RCC 7860 (cell line): ENCODE measurements at places on chromosomes 12 and 14.

- DNase-seq = no peak
These were observed 34.4 kb downstream of the WBP11 start for GRCh38 chr12:14768823-14769405.

DNA sequence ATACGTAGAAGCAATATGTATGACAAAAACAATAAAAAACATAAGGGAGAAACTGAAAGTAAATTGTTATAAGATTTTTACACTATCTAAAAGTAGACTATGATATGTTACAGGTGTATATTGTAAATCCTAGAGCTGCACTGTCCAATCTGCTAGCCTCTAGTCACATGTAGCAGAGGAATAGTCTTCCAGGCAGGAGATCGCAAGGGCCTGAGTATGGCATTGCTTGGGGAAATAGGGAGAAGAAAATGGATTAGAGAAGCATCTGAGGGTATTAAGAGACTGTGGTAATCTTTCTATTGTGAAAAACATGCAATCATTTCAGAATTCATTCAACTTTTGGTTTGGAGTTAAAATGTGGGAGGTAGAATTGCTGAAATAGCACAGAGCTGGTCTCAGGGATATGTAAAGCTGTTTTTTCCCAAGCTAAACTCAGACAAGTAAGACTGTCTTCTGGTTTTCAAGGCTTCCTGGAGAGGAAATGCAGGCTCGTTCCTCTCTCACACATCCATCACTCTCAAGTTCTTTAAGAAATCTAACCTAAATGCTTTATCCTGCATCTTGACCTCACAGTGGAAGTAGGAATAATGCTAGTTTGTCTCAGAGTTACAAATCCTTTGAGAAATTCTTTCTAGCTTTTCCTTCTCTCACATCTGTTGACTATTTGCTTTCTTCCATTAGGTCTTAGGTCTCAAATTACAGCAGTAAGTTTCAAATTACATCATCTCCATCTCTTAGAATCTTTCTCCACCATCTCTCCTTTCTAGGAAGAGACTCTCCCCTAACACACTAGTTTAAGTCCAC lies 7.6 kb upstream of the CCDC184 start:
- no peak for DNase-seq

GRCh38 chr14:59337141-59337611 lies 128.0 kb downstream of the GPR135 start:
- no peak for DNase-seq

- no peak for DNase-seq
These were observed 467.8 kb downstream of the MDGA2 start for GRCh38 chr14:47207617-47208016.

DNA sequence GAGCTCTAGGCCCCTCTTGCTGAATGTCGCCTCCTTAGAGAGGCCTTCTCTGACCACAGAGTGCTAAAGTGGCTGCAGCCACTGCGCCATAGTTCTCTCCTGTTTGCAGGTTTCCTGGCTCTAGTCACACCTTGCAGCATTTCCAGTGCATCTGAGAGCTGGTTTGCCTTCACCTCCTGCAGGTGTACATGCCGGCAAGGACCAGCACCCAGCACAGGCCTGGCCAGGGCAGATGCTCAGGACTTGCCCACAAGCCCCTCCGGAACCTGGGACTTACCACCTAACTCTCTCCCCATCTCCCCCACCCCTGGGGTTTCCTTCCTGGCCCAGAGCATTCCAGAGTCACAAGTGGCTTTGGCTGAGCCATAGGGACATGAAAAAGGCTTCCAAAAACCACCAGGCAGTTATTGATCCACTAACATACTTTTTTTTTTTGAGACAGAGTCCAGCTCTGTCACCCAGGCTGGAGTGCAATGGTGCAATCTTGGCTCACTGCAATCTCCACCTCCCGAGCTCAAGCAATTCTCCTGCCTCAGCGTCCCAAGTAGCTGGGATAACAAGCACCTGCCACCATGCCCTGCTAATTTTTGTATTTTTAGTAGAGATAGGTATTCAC lies 9.1 kb downstream of the ITPK1 start:
- no peak for DNase-seq

GRCh38 chr14:73386342-73386741 lies 72.0 kb downstream of the NUMB start:
- no peak for DNase-seq

DNA sequence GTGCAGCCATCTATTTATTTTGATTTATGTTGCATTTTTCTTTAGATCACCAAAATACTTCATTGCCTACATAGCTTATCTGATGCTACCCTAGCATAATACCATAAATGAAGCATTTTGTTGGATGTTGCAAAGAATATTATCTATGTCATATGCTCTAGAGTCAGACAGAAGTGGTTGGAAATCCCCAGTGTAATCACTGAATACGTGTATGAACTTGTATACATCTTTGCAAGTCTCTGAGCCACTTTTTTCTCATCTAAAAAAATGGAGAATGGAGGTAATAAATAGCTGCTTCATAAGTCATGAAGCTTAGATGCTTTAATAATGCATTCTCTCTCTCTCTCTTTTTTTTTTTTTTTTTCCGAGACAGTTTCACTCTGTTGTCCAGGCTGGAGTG lies 18.5 kb downstream of the EVL start:
- DNase-seq = no peak

- DNase-seq = no peak
These were observed 19.8 kb upstream of the OVCH1 start for GRCh38 chr12:29517264-29517663.

GRCh38 chr14:103104654-103105452 lies 10.3 kb downstream of the EXOC3L4 start:
- no peak for DNase-seq

- peak; percentile 81 for DNase-seq
These were observed 102.0 kb downstream of the TMEM30B start for GRCh38 chr14:61179061-61179690.

DNA sequence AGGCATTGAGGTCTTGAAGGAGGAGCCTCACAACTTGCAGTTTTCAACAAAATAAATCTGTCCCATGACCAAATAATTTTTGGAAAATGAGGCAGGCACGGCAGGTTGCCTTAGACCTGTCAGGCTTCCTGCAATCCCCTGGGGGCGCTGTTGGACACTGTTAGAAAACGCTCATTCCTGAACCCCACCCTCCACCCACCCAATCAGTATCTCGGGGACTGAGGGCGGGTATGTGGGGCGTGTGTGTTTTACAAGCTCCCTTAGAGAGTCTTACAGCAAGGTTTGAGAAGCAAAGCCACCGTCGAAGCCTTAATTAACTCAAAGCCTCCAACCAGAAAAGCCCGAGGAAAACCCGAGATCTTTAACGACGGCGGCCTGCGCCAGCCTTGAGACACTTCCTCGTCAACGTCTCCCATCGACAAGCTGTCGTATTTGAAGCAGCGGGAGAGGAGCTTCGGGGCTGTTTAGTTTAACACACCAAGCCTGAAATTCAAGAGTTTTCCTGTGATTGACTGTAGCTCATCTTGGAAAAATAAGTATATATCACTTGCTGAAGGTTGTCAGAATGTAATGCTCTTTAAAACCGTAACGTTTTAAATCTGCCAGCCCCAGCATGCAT lies 123.0 kb downstream of the GLT1D1 start:
- DNase-seq = no peak

- DNase-seq = no peak
These were observed 24.1 kb downstream of the DMAC2L start for GRCh38 chr14:50335989-50336824.

- no peak for DNase-seq
These were observed 12.7 kb upstream of the EIF4B start for GRCh38 chr12:52993558-52993869.
